Fibroblast of skin of left biceps (primary cell): ENCODE measurements at places on chromosomes 3 and 15.
A peak's percentile ranks its signal among the peaks of the same experiment; 100 is the strongest.

- DNase-seq = no peak
These were observed 294.3 kb downstream of the THSD4 start for GRCh38 chr15:71409541-71409940.

- no peak for DNase-seq
These were observed 479 bp upstream of the CLDN1 start for GRCh38 chr3:190322604-190323245.

DNA sequence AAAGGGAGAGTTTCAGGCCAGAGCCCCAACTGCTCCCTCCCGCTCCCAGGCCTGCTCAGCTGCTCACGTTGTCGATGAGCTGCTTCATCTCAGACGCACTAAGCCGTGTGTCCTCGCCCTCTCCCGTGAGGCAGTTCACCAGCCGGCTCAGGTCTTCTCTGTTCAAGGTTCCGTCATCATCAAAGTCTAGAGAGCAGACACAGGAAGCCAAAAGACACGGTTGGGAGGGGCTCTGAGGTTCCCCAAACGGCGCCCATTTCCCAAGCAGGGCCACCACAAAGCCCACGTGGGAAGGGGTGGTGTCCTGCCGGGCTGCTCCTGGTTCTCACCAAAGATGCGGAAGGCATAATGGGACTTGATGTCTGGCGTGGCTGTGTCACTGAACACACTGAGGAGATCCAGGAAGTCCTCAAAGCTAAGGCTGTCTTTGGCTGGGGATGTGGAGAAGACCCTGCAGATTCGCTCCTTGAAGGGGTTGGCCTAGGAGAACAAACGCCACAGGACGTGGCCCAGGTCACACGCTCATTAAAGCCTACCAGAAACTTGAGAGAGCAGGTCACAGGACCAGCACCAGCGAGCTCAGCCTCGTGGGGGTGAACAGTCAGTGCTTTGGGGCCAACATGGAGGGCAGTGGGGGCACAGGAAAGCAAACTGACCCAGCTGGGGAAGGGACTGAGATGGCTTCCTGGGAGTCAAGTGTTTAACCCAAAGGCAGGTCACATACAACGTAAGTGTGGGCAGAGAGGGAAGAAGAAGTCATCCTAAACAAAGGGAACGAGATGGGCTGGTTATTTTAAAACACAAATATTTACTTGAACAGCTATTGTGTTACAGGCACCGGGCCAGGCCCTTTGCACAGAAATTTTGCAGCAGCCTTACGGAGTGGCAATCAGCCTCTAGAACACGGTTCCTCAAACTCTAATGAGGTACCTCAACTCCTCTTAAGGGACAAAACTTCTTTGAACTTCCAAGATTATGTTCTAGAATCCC, 2.4 kb downstream of the CIB1 start:
- DNase-seq = no peak

GRCh38 chr3:42549131-42549530, 32.6 kb downstream of the SEC22C start:
- no peak for DNase-seq

- no peak for DNase-seq
These were observed 54.5 kb upstream of the CHRNA7 start for GRCh38 chr15:31975830-31976229.

DNA sequence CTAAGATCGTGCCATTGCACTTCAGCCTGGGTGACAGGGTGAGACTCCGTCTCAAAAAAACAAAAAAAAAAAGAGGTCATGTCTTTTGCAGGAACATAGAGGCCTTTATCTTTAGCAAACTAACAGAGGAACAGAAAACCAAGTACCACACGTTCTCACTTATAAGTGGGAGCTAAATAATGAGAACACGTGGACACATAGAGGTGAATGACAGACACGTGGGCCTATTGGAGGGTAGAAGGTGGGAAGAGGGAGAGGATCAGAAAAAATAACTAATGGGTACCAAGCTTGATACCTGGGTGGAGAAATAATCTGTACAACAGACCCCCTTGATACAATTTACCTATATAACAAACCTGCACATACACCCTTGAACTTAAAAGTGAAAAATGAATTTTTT, 401.4 kb upstream of the NAALADL2 start:
- no peak for DNase-seq

DNA sequence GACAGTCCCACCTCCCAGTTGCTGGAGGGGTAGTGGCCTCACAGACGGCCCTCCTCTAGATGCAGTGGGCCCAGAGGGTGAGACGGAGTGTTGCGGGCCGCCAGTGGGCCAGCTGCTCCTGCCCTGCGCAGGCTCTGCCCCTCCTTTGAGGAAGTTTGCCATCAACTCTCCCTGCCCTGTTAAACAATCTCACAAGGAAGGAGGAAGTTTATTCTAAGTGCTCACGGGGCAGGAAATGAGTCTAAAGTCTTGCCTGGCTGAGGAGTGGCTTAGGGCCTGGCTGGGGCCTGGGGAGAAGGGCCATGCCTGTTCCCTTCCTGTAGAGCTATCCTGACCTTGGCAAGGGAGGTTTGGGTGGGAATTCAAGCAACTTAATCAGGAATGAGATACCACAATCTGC, at the start of gene FAM3D:
Gene FAM3D, minus strand, starts transcription at position 92 of the 400 bp plus-strand sequence. CDS start 11,211 bp downstream, outside the sequence.
- DNase-seq = no peak

GRCh38 chr3:186108106-186108940, 566 bp downstream of the ETV5 start:
- DNase-seq = no peak

- no peak for DNase-seq
These were observed 48.0 kb downstream of the CACNA2D2 start for GRCh38 chr3:50455161-50456018.

- DNase-seq = no peak
These were observed 208.9 kb upstream of the TLE3 start for GRCh38 chr15:70306582-70306981.

GRCh38 chr15:92082006-92082843, 228.7 kb downstream of the SLCO3A1 start:
- peak; percentile 29 for DNase-seq
